Caco-2 (cell line): ENCODE measurements at places on chromosomes 4 and X. TPM values are rescaled to one million over a fixed set of nuclear protein-coding genes. Genes with fewer than 3 reads are reported as not detected.

DNA sequence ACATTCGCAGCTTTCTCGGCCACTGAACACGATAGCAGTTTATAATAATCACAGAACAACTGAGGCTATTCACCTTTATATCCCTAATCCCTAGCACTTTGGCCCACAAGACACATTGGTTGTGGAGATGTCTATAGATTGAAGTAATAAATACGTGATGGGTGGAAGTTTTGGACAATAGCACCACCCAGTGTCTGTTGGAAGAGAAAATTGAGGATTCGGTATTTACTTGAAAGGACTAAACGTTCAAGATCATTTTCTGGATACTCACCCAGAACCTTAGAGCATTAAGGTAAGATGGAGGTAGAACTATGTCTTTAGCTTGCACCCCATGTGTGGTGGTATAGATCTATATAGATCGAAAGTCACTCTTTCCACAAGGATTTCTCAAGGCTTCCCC is 787 bp upstream of the TMSB15A start:
- DNase-seq: no peak

SSX3 gene
- not detected in 2 replicates for total RNA-seq

MAP3K15 gene
- total RNA-seq: 1.3 and 1.5 TPM in 2 replicates

DNA sequence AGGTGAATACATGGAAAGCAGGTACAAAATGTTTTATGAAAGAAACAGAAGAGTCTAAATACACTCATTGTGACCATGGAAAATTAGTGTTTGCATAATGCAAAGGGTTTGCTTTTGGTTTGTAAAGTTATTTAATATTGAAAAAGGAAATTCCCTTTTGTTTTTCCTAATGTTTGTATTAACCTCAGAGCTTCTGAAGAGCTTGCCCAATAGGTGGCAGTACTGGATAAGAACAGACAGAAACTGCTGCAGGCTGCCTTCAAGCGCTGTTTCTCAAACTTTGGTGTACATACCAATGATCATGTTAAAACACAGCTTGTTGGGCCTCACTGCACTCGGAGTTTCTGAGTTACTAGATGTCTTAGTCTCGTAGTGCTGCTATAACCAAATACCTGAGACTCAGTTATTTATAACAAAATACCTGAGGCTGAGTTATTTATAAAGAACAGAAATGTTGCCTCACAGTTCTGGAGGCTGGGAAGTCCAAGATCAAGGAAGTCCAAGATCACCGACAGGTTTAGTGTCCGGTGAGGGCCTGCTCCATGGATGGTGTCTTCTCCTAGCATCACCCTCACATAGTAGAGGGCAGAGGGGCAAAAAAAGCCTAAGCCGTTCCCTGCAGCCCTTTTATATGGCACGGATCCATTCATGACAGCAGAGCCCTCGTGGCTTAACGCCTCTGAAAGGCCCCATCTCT is 54.2 kb downstream of the SUPT20HL2 start:
- peak; percentile 41 for DNase-seq

DNA sequence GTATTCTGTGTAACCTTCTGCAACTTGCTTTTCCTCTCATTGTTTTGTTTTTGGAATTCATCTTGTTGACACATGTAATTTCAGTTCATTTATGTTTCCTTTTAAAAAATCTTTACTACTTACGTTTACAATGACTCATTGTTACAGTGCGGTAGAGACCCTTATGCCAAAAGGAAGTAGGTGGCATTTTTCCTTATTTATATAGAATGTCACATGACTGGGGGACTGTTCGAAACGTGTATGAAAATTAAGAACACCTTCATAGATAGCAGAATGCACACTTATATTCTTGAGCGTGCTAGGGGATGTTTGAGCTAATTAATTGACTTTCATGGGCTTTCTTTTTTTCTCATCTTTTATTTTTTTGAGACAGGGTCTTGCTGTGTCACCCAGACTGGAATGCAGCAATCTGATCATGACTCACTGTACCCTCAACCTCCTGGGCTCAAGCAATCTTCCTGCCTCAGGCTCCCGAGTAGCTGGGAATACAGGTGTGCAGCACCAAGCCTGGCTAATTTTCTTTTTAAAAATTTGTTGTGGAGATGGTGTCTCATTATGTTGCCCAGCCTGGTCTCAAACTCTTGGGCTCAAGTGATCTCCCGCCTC is 7.3 kb downstream of the REPS2 start:
- DNase-seq: no peak
